Panc1 (cell line): ENCODE measurements at places on chromosomes 2 and 18.

DNA sequence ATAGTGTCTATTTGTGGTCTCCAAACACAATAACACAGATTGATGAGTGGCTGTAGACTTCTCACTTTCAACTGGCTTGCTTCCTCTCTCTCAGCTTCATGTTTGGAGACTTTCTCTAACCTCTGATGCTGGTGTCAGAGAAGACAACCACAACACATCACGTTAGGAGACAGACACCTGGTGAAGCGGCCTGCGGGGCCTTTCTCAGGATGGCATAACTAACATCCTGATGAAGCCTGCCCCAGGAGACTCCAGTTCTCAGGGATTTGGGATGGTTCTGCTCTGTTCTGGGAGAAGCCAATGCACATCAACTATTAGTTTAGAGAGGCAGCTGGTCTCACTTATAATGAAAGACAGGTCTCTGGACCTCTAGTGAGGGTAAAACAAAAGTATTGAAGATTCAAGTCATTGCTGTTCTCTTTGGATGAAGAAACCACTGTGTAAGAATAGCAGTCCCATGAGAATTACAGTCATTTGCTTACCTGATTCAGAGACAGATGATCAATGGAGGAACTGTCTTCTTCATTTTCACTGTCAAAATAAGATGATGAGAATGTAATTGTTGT is 2.0 kb downstream of the IL1A start:
- DNase-seq: no peak

DNA sequence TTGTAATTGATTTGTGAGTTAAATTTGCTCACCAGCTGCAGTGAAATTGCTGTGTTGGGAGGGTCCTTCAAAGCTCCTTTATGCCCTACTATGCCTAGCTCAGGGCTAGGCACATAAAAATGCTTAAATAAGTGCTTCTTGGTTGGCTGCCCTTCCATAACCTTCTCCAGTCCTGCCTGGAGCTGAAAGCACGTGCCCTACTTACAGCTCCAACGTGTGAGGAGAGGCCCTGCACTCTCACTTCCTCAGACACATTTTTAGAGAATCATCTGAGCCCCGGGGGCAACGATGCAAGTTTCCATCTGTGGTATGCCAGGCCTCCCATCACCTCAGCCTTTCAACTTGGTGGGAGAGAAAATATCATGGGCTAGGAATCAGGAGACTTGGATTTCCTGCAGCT is 202.7 kb downstream of the BCL11A start:
- DNase-seq: no peak

DNA sequence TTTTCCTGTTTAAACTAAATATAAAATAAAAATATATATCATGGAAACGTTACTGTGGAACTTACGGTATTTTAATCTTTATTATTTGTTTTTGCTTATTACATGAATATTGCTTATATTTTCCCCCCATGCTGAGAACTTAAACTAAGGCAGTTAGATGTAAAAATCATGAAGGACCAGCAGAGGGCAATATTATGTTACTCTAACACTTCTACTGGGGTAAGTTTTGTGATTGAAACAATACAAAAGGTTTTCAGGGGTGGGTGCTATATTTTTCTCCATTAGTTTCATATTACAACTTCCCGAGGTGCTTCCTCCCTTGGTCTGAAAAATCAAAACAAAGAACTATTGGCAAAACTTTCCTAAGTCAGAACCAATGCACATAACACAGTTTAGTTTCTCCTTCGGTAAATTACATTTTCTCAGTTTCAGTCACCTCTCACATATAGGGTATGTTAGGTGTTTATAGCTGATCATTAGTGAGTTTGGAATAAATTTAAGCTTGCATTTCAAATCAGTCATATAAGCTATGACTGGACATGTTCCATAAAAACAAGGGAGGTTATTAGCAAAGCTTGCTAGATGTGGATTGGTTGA is 54.8 kb downstream of the ZNF407 start:
- DNase-seq: peak; percentile 33

GRCh38 chr18:9659499-9660375 is 45.4 kb upstream of the PPP4R1 start:
- no peak for DNase-seq

DNA sequence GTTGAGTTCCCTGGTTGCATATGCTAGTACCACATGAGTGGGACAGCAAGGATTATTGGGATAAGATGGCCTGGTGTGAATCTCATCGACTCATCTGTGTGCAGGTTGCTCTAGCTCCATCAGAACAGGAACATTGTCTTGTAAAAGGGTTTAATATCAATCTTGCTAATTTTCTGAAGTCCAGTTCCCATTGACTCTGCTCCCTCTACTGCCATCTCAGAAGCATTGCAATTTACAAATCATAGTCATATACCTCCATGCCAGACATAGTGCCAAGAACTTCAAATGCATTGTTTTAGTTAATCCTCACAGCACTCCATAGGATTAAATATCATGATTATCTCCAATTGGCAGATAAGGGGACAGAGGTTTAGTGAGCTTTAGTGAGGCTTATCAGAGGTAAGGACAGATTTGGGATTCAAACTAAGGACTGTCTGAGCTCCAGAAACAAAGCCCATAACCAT is 4.8 kb upstream of the STAT4 start:
- no peak for DNase-seq

GRCh38 chr2:209344349-209344748 is 79.5 kb upstream of the MAP2 start:
- no peak for DNase-seq

GRCh38 chr2:75560022-75560767 is 544 bp downstream of the EVA1A start:
- DNase-seq: no peak

GRCh38 chr2:168641636-168642035 is 160.8 kb upstream of the NOSTRIN start:
- DNase-seq: no peak

DNA sequence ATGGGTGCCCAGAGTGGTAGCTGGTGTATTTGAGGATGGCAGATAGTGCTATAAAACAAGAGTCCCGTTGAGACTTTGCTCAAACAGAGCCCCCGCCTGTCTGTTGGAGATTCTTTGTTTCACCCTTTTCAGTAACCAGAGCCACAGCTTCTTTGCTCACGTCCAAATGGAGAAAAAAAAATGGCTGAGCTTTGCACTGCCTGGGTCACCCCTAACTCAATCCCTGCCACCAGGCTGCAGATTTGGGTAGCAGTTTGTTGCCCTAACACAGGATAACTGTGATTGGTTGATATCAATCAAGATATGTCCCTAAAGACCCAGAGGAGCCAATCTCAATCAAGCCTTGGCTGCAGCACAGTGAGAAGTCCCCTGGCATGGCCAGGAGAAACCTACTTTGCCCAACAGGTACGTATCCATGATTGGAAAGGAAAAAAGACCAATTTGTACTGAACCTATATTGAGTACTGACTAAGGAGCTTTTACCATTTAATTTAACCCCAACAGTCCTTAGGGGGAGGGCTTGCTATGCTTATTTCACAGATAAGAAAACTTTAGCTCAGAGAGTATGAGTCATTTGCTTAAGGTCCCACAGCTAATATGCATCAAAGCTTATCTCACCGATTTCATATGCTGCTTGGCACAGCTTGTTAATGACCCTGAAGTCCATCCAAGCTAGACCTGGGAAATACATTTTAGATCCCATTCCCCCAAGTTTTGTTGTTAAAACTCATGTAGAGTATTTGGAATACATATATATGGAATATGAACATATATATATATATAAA is 72.0 kb upstream of the SH3BP4 start:
- peak; percentile 55 for DNase-seq
